Thoracic aorta (tissue), 2 donors: ENCODE measurements at places on chromosomes 1 and 21.

DNA sequence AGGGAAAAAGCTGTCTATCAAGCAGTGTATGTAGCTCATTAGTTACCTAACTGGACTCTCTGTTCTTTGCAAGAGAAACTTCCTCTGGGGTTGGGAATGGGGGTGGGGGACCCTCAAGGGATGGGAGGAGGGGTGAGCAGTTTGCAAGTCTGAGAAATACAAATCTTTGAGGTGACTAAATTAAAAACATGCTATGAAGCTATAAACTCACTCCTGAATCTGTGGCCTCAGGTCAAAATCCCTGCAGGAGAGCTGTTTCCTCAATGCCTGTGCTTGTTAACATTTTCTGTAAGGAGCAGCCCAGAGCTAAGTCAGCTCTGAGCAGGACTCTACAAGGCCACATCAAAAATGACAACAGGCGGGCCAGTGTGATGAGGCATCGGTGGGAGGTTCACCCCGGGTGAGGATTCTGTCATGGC is 32.8 kb upstream of the PTPRC start:
- no peaks in the 10 kb centered on the region for H3K36me3 ChIP-seq
- H3K4me1 ChIP-seq = no peaks in the 10 kb centered on the region
- H3K27ac ChIP-seq = no peak overlapping the region
- no peak overlapping the region for H3K4me3 ChIP-seq

GRCh38 chr1:186164773-186165172 is 210.3 kb downstream of the TPR start:
- no peak overlapping the region for H3K4me3 ChIP-seq
- H3K27me3 ChIP-seq = no peaks in the 10 kb centered on the region
- H3K27ac ChIP-seq = no peak overlapping the region
- peaks cover 20% of the 10 kb centered on the region for H3K36me3 ChIP-seq
- DNase-seq = no peak
- H3K4me1 ChIP-seq = no peaks in the 10 kb centered on the region

DNA sequence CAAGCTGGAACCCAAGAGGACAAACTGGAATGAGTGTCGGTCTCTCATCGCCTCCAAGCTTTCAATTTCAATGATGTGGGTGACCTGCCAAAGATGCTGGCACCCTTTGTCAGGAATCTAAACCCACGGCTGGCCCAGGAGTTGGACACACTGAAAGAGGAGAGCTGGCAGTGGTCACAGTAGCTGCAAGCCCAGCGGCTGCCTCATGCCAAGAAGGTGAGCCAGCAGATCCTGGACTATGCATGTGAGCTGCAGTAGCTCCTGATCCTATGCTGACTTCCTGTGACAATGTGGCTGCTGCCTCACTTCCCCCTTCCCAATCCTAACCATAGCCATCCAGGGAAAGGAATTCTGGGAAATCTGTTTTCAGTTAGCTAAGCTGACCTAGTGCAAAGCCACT is 117.0 kb upstream of the VAV3 start:
- DNase-seq = no peak
- no peaks in the 10 kb centered on the region for H3K27me3 ChIP-seq
- no peaks in the 10 kb centered on the region for H3K36me3 ChIP-seq
- no peaks in the 10 kb centered on the region for H3K4me1 ChIP-seq
- H3K27ac ChIP-seq = no peak overlapping the region

- H3K4me1 ChIP-seq = no peaks in the 10 kb centered on the region
- H3K27me3 ChIP-seq = no peaks in the 10 kb centered on the region
- no peaks in the 10 kb centered on the region for H3K36me3 ChIP-seq
- no peak overlapping the region for H3K27ac ChIP-seq
Observed at GRCh38 chr1:195663549-195664280, 944.5 kb downstream of the KCNT2 start.

DNA sequence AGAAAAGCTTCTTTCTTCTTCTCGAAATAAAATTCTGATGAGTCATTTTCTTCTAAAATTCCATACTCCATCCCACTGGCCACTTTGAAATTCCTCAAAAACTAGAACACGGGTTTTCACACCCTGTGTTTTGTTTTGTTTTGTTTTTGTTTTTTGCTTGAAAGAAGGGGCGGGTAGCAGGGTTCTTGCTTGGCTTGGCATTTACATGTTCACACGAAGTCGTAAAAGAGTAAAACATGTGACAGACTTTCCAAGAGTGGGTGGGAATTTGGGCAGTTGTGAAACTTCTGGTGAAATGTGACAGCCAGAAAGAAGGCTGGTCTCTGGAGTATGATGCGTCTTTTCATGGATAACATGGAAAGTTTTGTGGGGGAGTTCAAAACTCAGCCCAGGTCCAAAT is 47.1 kb upstream of the FMN2 start:
- no peak overlapping the region for H3K27ac ChIP-seq
- H3K27me3 ChIP-seq = no peaks in the 10 kb centered on the region
- H3K36me3 ChIP-seq = no peaks in the 10 kb centered on the region
- no peaks in the 10 kb centered on the region for H3K4me1 ChIP-seq
- no peak overlapping the region for H3K4me3 ChIP-seq

DNA sequence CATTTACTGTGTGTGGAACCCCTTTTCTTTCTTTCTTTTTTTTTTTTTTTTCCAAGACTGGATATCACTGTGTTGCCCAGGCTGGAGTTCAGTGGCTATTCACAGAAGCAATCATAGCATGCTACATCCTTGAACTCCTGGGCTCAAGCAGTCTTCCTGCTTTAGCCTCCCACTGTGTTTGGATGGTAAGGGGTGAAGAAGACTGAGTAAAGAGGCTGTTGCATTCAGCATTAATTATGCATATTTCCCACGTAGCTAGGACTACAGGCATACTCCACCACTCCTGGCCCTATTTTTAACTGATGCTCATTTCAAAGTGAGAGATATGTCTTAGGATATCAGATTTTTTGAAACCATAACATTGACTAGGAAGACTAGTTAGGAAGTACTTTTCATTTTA is 39.5 kb downstream of the PHACTR4 start:
- DNase-seq = no peak
- H3K27ac ChIP-seq = no peak overlapping the region
- no peaks in the 10 kb centered on the region for H3K27me3 ChIP-seq
- no peaks in the 10 kb centered on the region for H3K36me3 ChIP-seq

- H3K27ac ChIP-seq = no peak overlapping the region
- H3K4me3 ChIP-seq = no peak overlapping the region
- peaks cover 14% of the 10 kb centered on the region for H3K4me1 ChIP-seq
- DNase-seq = no peak
- no peaks in the 10 kb centered on the region for H3K36me3 ChIP-seq
Observed at GRCh38 chr1:41723786-41724185, 194.9 kb downstream of the HIVEP3 start.
